Activated gamma-delta T cell (primary cell): ENCODE measurements at places on chromosomes 3 and 15.

DNA sequence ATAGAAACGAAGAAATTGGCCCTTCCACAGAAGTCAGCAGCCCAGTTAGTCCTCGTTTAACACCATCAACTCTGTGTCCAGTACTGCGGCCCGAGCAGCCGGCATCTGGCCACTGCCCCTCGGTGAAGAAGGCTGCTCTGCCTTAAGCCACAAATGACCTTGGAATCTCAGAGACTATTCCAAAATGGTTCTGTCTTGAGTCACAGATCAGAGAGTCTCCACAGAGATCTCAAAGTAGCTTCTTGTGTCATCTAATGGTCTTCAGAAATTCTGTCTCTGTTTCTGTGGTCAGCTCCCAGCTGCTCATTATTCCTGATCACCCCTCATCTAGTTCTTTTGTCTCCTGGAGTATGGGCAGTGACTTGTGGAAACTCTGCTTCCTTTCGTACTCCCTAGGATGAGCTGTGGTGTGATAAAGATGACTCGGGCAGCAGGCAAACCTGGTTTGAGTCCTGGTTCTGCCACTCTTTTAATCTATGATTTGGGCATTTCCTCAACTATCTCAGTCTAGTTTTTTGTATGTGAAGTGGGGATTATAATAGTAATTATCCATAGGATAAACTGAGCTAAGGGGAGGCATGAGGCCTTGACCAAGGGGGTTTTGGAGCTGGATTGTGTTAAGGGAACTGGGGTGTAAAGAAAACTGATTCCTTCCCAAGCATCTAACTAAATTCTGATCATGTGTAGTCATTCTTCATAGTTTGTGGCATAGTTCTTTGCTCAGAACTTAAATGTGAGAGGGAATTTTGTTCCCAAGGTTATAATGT is 22.6 kb downstream of the CRTC3 start:
- DNase-seq = no peak

DNA sequence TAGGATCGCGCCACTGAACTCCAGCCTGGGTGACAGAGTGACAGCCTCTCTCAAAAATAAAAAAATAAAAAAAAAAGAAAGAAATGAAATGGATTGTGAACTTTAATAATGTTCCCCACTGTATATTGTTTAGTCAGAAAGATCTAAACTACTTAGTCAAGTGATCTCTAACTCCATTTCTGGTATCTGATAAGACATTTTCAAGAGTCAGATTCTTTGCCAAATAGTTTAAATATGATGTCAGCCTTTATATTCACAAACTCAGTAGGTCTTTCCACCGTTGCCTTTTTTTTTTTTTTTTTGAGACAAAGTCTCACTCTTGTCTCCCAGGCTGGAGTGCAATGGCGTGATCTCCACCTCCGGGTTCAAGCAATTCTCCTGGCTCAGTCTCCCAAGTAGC is 29.0 kb upstream of the OSBPL11 start:
- no peak for DNase-seq

GRCh38 chr15:77418391-77418965 is 1.4 kb downstream of the PEAK1 start:
- no peak for DNase-seq

DNA sequence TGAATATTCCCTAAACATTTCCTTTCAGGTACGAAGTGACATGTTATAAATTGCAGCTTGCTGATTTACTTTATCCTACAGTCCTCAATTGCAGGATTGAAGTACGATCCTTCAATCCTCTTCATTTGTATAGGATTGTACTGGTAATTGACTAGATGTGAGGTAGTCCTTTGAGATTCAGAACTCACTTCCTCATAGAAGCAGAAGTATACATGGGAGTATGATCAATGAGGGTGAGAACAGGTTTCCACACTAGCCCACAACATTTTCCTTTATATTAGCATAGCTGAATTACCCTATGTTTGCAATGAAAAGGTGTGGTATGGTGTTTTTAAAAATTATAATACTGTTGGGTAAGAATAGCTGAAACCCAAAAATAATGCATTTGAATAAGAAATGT is 160.0 kb upstream of the UMPS start:
- no peak for DNase-seq

DNA sequence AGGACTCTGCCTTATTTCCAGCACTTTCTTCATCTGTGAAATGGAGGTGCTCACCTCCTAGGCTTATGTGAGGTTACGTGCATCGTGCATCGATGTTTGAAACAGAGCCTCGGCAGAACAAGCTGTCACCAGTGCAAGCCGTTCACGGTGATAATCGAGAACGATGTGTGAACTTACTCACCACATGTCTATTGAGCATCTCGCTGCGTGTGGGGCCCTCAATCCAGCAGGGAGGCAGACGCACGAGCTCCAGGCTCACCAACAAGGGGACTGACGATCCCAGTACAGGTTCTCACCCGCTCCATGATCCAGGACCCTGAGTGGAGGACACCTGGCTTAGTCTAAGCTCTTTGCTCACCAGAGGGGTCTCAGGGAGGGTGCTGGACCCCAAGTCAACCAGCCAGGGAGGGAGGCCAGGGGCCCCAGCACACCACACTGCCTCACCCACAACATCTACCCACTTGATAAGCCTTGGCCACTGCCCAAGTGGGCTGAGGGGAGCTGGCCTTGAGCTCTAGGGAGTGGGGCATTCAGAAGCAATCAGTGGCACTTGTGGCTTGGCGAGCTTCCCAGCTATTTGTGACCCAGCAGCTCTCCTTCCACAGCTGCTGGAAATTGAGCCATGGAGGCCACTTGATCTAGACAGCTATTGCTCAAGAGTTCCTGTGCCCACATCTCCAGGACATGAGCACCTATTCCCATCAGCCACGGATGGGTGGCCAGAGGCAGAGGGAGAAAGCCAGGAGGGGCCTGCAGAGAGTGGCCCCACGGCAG is 34.4 kb upstream of the SLC6A1 start:
- no peak for DNase-seq

- peak; percentile 66 for DNase-seq
Measured at GRCh38 chr15:99925661-99926461, 192.6 kb upstream of the LYSMD4 start.

DNA sequence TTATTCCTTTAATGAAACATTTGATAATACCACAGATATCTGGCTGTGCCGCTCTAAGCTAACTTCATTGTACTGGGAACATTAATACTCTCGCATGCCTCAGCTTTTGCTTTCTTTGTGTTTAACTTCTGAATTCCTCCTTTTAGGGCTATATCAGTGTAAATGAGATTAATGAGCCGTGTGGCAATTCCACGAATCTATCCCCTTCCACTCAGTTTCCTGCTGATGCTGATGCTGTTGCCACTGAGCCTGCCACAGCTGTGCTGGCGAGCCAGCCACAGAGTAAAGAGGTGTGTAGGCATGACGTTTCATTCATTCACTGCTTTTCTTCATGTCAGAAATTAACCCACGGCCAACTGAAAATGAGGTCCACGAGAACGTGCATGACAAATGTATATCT is 30.0 kb upstream of the ABHD10 start:
- no peak for DNase-seq

GRCh38 chr3:190384309-190384756 is 3.6 kb upstream of the CLDN16 start:
- DNase-seq = no peak

DNA sequence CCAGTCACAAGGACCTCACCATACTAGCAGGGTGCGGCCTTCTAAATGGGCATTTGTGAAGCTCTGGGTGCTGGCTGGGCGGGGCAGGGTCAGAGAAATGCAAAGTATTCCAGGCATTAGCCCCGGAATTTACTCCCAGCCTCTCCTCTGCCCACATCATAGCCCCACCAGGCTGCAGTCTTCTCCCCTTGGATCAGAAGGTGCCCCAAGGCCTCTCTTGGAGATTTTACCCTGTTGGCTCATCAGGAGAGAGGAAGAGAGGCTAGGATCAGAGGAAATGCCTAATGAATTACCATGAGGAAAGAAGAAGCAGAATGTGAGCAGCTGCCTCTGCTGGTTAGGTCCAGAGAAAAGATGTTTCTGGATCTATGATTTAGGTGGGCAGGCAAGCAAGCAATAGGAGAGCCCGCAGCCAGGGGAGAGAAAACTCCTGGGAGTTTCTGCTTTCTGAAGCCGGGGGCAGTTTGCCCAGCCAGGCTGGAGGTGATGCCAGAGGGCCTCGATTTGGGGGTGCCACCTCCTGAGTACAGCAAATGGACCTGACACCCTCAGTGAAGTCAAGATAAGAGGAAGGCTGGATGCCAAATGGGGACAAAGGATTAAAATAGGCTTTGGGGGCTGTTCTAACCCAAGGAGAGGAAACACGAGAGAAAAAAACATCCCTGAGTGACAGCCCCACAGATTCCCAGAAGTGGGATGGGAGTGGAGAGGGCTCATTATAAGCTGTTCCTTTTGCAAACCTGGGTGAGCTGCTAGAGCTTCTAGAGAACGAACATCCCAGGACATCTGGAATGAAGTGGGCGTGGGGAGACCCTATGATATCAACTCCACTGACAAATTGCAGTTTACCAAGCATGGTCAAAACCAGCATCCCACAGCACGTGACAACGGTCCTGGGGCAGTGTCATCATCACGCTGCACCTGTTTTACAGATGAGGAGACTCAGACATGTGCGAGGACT is 65.4 kb downstream of the BDH1 start:
- DNase-seq = no peak
